ENCODE measurements at places on chromosomes 12 and 14.

- no peak for DNase-seq
These were observed 117.7 kb downstream of the GPR135 start for GRCh38 chr14:59347511-59347900.

GRCh38 chr12:90832427-90832826 lies 122.5 kb downstream of the CCER1 start:
- DNase-seq: no peak

DNA sequence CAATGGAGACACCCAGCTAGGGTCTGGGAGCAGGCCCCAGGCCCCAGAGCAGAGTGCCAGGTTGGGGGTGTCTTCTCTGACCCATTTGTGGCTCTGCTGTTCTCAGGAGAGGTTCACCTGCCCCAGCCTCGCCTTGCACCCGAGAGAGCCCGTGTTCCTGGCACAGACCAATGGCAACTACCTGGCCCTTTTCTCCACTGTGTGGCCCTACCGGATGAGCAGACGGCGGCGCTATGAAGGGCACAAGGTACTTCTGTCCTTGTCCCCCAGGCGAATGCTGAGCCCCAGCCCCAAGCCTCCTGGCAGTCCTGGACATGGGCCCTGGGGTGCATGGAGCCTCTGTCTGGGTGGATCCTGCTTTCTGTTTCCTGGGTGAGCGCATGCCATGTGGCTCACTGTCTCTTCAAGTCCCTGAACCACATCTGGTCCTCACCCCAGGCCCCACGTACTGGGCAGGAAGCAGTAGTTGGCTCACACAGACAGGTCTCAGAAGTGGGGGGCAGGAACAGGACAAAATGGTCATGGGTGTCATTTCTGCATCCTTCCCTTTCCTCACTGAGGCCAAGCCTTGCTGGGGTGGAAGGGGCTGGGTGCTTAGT lies 58.2 kb downstream of the BEGAIN start:
- no peak for DNase-seq

DNA sequence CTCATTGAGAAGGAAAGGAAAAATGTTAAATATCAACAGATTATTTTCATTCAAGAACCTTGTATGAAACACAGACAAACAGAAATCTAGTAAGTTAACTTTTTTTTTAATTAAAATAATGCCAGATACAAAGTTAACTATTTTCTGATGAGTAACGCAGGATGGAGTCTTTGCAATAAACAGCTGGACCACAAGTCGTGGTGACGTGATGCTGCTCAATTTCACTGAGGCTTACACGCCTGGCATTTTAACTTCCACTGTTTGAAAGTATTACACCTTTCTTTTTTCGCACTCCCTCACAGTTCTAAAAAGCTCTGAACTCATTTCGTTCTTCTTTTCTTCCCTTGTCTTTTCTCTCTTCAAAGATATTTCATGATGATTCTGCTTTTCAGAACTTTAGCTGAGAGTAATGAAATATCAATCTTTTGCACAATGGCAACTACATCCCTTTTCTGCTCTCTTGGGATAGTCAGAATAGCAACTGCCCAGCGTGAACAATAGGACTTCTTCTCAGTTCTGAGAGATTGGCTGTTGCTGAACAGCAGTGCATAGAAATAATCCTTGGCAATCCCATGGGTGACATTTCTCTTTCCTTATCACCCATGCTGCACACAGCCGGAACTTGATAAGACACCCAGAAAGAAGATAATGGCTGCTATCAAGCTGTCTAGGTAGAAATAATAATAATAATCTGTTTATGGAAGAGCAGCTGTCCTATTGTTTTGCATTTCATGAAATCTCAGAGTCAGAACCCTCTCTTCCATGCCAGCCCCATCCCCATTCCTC lies 160.5 kb downstream of the BTG1 start:
- DNase-seq: no peak

- DNase-seq: peak; percentile 70
These were observed 77.4 kb downstream of the FBXL14 start for GRCh38 chr12:1517007-1517406.

DNA sequence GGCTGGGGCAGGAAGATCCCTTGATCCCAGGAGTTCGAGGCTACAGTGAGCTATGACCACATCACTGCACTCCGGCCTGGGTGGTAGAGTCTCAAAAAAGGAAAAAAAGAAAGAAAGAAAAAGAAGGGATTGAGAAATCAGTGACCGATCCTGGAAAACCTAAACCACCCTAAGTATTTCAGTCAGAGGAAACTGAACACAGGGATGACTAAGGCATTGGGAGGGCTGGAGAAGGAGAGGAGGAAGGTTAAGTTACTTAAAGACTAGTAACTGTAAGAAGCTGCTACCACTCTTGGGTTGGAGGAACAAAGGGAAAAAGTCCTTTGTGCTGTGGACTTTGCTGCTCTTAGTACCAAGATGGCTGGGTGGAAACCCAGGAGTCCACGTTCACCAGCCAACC lies 10.6 kb downstream of the HHIPL1 start:
- DNase-seq: no peak

DNA sequence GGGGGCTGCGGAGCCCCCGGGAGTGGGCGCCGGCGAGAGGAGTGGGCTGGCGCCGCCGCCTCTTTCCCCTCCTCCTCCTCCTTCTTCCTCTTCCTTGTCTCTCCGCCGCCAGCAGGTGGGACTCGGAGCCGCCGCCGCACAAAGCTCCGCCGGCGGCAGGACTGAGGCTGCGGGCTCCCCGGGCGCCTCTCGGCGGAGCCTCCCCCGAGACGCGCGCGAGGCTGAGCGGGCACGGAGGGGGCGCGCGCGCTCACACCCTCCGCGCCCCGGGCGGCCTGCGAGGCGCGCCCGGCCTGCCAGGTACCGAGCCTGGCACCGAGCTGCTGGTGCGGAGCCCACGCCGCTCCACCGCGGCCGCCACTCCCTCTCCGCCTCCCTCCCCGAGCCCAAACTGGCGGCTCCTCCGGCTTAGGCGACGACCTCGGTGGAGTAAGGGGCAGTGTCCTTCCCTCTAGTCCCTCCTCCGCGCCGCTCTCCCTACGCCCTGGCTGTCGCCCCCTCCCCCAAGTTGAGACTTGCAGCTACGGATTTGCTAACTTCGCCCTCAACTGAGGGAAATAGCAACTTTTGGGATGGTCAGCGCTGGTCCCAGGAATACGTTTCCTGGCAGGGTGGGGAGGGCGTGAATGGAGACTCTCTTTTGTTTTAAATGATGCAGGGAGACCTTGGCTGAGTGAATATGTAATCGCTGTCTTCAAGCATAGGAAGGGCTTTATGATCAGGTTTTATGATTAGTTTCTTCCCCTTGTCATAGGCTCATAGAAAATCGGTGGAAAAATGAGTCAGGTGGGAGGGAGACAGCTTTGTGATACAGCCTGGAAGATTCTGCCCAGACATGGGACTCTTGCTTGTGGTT lies 199.5 kb upstream of the CAND1 start:
- DNase-seq: no peak

DNA sequence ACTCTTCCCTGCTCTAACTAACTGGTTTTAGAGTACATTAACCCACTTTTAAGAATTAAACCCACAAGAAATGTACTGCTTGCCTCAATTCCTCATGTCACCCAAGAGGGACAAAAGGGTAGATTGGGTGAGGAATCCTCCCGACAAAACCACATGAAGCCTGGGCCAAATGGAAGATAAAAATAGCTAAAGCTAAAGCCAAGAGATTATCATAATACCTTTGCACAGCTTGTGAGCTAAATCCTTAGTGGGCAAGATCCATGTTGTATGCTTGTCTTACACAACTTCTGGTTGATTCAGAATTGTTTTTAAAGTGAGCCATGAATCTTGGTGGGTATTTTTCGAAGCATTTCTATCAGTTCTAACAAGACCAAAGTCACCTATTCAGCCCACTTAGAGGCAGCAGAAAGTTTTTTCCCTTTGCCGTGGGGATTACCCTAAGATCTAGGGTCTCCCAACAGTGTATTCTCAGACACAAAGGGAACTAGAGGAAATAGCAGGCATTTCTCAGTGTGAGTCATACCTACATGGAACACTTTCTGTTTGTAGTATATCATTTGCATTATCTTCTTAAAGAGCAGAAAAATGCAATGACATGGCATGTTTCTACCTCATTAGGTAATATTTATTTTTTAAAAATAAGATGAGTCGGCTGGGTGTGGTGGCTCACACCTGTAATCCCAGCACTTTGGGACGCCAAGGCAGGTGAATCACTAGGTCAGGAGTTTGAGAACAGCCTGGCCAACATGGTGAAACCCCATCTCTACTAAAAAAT lies 616.6 kb downstream of the KCNH5 start:
- DNase-seq: no peak

- DNase-seq: peak; percentile 4
These were observed 193.9 kb downstream of the EMP1 start for GRCh38 chr12:13390381-13390861.

- no peak for DNase-seq
These were observed 85.9 kb downstream of the VEZT start for GRCh38 chr12:95303476-95303875.

DNA sequence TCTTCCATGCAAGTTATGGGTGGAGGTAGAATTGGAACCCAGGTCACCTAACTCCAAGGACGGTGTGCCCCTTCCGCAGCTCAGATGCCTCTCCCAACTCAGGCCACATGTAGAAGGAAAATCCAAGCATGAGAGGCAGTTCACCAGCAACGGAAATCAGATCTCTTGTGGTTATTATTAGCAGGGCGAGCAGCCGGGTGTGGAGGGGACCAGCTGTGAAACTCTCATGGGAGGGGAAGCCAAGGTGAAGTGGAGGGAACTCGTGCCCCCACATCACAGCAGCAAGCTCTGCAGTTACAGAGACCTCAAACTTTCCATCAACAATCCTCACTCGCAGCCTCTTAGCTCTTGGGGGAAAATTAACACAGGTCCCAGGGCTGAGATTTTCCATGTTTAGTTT lies 79.7 kb downstream of the KSR2 start:
- no peak for DNase-seq

- no peak for DNase-seq
These were observed 121.3 kb upstream of the CCND2 start for GRCh38 chr12:4152145-4152795.

GRCh38 chr14:51704545-51704944 lies 52.8 kb downstream of the FRMD6 start:
- DNase-seq: no peak

DNA sequence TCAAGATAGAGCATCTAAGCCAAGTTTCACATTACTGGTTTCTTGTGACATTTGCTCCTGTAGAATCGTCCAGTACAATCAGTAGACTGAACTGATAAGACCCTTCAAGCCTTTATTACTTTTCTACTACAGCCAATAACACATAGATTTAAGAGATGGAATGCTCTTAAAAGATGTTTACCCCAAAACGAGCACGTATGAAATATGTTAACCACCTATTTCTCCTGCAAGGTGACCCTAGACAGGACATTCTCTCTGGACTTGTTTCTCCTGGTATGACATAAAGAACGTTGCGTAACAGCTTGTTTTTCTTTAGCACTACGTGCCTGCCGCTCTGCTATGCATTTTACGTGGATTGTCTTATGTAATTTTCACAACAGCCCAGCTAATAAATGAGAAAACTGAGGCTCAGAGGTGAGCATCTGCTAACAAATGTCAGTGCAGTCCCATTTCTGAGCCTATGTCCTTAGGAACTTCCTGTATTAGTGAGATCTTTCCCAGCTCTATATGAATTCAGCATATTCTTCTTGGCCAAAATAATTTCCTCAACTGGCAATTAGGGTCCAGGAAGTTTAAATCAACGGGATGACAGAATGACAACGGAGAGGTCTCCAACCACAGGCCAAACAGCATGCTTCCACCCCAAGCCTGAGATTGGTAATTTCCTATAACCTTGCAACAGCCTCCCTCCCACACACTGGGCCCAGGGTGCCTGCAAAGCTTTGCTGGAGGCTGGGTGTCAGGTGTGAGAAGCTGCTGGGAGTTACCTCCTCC lies 3.7 kb downstream of the NFKBIA start:
- no peak for DNase-seq

DNA sequence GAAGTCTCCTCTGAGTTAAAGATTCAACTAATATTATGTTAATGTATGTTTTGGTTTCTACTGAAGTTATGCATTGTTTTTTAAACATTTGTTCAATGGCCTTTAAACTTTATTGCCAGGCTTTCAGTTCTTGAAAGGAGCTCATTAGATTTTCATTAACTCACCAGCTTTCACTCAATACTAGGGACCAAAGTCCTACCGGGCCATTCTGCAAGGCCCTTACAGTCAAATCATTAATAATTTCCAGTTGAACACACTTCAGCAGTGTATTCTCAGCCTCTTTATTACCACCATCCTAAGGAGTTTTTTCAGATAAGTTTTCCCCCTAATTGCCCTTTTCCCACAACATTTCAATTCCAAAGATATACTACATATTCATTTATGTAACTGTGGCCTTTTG lies 409.2 kb downstream of the DIO2 start:
- no peak for DNase-seq

GRCh38 chr12:105205322-105206048 lies 30.5 kb downstream of the APPL2 start:
- DNase-seq: no peak

DNA sequence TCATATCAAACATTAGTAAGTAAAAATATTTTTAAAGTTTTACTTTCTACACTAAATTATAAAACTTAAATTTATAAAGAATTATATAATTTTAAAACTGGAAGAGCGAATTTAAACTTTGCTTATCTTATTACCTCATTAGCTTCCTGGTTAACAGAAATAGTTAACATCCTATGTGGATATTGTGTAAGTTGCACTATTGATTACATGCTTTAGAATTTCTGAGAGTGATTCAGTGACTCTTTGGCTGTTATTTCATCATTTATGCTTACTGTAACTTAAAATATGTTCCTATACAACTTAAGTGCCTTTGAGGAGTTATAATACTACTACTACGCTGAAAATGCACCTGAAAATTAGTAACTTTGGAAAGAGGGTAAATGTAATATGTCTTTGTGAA lies 101.4 kb downstream of the FOXA1 start:
- DNase-seq: no peak

DNA sequence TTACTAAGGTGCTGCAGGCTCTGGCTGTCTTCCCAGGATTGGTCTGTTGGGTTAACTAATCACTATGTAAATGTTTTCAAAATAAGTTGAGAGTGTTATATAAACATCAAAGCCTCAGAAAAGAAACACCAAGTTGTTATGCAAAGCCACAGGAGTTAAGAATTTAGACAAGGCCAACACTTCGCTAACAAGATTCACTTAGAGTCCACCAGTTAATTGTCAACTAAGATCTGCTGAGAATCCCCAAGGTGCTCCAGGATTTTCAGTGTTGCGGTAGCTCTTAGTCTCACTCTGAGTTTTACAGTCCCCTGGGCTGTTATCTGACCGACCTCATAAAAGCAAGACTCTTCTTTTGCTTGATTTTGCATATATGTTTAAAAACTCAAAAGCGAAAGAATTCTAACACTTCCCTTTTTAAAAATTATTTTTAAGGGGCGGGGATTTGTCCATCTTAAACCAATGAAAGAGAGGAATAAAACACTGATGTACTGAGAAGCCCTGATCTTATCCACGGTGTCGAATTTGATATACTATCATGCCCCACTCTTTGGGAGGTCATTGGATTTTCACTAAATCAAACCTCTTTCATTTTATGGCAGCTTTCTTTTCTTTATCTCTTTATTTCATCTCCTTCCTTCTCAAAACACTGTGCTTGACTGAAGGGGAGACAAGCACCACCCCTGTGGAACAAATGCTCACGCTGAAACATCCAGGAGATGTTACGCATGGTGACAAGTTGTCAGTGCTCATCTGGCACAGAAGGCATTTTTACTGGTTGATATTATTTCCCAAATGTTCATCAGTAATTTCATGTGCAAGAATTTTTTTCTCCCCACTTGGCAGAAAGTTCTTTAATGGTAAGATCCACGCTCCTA lies 7.0 kb downstream of the NIN start:
- DNase-seq: no peak

- no peak for DNase-seq
These were observed 536 bp upstream of the TUNAR start for GRCh38 chr14:95875831-95876760.

- DNase-seq: no peak
These were observed 76.5 kb upstream of the AMIGO2 start for GRCh38 chr12:47156167-47156736.
